ENCODE measurements at places on chromosomes 6 and 20.

GRCh38 chr6:109008537-109009235 is 86.0 kb downstream of the SESN1 start:
- no peak for DNase-seq

DNA sequence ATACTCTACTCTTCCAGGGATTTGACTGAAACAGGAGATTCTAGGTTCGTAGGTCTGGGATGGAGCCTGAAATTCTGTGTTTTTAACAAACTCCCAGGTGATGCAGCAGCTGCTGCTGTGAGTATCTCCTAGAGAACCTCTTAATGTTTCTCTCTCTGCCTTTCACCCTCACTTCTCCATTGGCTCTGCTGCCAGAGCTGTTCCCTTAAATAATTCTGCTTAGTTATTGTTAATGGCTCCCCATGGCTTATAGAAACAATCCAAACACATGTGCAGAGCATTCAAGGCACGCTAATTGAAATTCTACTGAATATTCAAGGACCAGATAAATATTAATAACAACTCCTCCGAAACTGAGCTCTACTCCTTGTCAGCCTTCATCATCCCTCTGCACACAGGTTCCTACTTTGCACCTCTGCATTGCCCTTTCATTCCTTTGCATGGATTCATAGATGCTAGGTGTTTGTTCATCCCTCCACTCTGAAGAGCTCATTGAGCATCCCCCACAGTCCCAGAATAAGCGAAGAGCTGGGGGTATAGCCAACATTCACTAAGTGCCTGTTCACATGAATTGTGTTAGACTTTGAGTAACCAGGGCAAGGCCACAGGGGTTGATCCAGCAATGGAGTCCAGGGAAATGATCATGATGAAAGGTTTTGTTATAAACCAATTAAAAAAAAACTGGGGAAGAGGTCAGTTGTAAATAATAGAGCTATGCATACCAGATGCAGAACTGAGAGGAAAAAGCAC is 488.4 kb upstream of the JAG1 start:
- DNase-seq: no peak

DNA sequence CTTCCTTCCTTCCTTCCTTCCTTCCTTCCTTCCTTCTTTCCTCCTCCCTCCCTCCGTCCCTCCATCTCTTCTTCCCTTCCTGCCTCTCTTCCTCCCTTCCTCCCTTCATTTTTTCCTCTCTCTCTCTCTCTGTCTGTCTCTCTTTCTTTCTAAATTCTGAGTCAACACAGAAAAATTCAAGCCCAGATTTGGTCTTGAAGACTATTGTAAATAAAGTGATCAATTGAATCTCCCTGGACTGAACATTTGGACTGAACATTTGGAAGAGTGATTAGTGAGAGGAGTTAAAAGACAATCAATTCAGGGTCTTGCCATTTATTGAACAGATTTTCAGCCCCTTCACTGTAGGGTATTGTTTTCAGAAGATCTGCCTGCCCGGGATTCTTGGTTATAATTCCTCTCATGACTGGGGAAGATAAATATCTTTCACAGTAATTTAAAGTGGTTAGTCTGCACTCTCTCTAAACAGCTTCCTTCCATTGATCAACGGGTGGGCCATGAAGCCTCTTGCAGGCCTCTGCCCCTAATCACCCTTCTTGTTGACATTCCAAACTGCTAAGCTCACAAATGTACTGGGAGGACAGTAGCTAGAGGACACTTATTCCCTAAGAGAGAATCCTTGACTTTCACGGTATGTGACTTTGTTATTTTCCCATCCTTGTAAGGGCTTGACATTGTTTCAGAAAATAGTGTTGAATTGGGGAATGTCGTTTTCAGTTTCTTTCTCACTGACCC is 101.7 kb upstream of the BMP2 start:
- no peak for DNase-seq

GRCh38 chr6:137246791-137247202 is 27.6 kb upstream of the IFNGR1 start:
- DNase-seq: no peak

GRCh38 chr6:113597231-113597583 is 259.9 kb upstream of the MARCKS start:
- DNase-seq: no peak

DNA sequence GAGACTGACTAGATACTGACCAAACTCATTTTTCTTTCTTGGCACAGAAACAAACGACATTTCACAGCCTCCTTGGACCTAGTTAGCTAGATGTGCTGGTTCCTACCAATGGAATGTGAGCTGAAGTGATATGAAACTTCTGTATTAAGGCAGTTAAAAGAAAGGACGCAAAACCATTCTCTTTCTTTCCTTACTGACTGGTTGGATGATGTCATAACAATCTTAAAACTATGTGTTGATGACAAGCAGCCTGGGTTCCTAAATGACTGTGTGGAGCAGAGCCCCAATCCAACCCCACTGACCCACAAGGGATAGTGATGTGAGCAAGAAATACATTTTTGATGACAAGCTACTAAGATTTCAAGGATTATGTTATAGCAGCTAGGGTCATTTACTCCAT is 35.6 kb downstream of the CEP162 start:
- DNase-seq: no peak

GRCh38 chr6:85574932-85575598 is 18.6 kb downstream of the SNX14 start:
- DNase-seq: peak; percentile 15

Data from AG09319 (cell line).